ENCODE measurements at places on chromosomes 3 and 15.

DNA sequence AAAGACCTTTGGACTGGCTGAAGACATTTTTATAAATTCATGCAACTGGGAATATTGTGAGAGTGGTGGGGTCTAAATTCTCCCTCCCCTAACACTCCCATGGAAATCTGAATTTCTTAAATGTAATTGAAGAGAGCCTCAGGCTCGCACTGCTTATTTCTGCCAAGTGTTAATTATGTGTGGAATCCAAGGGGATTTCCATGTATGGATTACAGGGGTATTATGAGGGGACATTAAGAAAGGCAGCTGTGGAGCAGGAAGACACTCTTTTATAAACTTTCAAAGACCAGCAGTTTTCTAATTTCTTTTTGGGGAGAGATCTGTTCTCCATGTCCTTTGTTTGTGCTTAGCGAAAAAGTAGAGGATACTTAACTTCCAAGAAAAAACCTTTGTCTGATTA, 152.1 kb upstream of the TBL1XR1 start:
- DNase-seq, result no peak

GRCh38 chr3:155293516-155293915, at the start of gene STRIT1:
TSS of gene STRIT1 (minus strand) at chr3:155293683.
- DNase-seq, result no peak

DNA sequence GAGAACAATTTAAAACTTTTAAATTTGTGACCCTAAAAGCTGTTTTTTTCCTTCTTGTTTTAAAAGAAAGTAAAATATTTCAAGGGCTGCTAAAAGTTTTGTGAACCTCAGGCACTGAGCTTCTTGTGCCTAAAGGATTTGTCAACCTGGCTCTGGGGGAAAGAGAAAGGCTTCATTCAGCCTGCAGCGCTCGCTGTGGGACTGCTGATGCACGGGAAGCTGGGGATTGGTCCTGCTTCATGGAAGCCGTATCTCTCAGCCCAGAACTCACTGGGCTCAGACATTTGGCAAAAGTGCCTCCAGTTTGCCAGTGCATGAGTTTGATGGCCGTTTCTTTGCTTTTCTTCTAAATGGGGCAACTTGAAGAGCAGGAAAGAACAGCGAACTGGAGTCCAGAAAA, 30.8 kb downstream of the TPRG1 start:
- DNase-seq, result no peak

GRCh38 chr3:153232851-153233271, 70.8 kb downstream of the RAP2B start:
- peak; percentile 49 for DNase-seq

GRCh38 chr3:3333571-3333970, 154.1 kb upstream of the CRBN start:
- no peak for DNase-seq

Data from bronchial epithelial cell (primary cell).